ENCODE measurements at places on chromosomes 2 and 18.

- DNase-seq, result no peak
These were observed 27.7 kb downstream of the TMEM182 start for GRCh38 chr2:102789349-102790090.

GRCh38 chr18:35513181-35513936 is 15.6 kb upstream of the INO80C start:
- peak; percentile 86 for DNase-seq

GRCh38 chr18:60812921-60813320 is 440.3 kb upstream of the MC4R start:
- DNase-seq, result no peak

- no peak for DNase-seq
These were observed 137.7 kb downstream of the LTBP1 start for GRCh38 chr2:33084433-33084832.

DNA sequence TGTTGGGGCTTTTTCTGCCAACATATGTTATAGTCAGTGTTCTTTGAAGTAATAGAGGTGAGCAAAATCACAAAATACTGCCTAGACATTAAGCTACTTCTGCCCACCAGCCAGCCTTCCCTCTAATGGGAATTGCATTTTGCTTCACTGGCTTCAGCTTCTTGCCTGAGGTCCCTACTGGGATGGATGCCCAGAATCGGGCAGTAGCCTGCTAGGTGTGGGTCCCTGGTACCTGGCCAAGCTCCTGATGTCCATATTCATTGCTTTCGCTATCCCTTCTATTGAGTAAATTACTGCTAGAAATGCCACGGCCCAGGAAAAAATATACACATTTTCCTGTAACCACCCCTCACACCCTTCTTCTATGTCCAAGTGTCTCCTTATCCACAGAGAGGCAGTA is 27.0 kb downstream of the CRYGD start:
- DNase-seq, result no peak

DNA sequence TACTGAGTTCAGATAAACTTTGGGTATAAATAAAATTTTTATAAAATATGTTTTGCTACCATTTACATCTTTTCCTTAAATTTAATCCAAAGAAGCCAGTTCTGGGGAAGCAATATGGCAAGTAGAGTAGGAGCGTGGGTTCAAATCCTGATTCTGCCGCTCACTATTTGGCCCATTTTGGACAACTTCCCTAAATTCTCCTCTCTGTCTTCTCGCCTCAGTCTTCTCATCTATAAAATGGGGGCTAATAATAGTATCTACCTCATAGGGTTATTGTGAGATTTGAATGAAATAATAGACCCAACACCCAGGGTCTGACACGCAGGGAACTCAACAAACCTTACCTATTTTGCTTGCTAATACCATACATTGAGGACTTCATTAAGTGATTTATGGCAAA is 59.7 kb downstream of the ACTR2 start:
- DNase-seq, result no peak

GRCh38 chr2:119477113-119477505 is 45.5 kb downstream of the TMEM37 start:
- no peak for DNase-seq

DNA sequence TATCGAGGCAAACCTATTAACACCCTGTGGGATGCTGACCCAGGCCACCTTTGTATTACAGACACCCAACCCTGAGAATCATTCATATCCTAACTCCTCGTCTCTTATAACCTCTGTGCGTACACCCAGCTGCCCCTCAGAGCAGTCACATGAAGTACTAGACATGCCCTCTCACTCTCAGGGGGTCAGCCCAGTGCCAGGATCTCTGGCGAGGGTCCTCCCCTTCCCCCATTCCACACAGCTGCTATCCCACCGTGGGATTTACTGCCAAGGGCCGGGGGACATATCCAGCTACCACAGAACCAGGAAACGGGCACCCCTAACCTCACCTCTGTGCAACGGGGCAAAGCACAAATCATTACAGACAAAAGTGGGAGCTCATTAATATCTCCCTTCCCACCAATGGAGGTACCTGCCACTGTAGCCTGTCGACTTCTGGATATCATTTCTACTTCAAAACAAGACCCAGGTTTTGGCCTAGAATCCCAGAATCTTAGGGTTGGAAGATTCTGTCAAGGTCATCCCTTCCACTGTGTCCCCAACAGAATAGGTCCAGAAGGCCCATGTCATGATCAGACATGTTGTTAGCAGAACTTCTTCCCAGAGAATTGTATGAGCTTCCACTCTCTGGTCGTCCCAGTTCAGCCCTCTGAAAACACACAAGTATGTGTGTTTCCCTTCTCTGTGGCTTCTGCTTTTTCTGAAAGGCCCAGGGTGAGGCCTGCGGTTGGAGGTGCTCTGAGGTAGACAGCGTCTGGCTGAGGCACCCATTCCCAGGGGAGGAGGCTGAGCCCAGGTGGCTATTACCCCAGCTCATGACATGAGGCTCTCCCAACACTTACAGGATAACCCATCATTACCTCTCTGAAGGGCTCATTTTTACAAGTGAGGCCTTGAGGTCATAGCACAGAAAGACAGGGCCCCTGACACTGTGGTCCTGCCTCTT is 1.7 kb downstream of the TMBIM1 start:
- no peak for DNase-seq

DNA sequence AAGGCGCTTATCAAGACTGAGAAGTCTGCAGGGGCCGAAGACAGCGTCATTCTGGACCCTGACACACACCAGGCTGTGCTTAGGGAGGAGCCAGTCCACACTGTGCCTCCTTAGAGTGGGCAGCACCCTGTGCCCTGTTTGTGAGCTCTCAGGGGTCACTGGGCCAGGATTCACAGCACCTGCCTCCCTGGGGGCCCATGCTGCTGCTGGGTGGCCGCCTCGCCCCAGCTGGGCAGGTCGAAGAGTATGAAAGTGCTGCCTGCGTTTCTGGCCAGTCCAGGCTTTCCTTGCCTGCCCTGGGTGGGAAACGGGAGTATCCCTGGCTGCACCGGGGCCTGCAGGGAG is 15.4 kb upstream of the GPR55 start:
- DNase-seq, result no peak

DNA sequence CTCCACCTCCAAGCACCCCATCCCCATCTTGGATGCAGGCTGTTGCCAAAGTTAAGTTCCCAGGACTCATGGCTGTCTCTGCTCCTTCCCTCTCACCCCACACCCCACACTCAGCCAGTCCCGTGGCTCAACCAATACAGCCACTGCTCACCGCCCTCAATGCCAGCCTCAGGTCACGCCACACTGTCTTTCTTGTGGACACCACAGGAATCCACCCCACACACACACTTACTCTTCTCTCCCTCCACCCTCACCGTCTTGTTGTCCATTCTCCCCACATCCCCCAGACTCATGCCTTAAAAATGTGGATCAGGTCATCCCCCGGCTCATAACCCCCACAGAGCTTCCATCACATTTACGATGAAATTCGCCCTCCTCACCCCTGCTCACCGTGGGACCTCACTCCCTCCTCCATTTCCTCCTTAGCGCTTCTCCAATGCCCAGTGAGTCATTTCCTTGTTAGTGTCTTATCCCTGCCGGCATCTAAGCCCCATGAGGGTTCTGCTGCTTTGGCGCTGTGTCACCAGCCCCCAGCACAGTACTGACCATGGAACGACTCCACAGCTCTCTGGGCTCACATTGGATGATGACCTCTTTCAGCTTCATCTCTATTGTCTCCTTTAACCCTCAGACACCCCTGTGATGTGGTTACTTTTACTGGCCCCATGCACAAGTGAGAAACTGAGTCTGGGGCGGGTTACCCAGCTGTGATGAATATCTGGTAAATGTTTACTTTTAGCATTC is 13.8 kb downstream of the MLPH start:
- DNase-seq, result no peak

- DNase-seq, result no peak
These were observed 69.8 kb downstream of the NDUFA10 start for GRCh38 chr2:239955087-239955988.

DNA sequence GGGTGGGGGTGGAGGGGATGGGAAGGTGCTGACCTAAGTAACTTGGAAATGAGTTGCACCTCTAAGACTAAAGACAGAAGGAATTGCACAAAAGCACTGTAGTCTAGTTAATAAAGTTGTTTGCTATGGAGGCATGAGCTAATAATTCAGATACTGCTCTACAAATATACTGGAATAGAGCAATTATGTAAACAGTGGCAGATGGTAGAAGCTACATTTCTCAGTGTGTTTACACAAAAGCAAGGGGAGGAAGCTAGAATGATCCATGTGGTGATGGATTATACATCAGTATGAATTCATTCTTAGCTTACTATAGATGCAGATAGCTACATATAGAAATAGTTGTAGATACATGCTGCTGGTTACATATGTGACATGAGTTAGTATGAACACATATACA is 27.6 kb upstream of the UBE2F start:
- no peak for DNase-seq

DNA sequence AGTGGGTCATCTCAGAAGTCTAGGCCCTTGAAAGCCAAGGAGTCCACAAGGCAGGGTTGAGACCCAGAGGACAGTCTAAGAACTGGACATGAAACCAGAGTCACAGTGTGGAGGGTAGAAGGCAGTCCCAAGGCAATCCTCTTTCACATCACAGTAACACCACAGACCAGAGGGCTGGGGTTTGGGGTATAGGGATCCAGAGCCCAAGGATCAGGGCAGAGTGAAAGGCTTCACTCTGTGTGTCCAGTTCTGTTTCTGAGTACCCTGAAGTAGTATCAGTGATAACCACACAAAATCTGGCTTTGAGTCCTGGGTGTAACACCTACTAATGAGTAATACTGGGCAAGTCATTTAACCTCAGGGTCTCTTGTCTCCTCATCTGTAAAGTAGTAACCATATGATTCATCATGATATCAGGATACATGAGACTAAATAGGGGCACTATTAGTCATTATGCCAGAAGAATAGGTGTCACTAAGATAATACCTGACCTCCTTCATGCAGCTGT is 91.0 kb downstream of the ICA1L start:
- DNase-seq, result no peak

DNA sequence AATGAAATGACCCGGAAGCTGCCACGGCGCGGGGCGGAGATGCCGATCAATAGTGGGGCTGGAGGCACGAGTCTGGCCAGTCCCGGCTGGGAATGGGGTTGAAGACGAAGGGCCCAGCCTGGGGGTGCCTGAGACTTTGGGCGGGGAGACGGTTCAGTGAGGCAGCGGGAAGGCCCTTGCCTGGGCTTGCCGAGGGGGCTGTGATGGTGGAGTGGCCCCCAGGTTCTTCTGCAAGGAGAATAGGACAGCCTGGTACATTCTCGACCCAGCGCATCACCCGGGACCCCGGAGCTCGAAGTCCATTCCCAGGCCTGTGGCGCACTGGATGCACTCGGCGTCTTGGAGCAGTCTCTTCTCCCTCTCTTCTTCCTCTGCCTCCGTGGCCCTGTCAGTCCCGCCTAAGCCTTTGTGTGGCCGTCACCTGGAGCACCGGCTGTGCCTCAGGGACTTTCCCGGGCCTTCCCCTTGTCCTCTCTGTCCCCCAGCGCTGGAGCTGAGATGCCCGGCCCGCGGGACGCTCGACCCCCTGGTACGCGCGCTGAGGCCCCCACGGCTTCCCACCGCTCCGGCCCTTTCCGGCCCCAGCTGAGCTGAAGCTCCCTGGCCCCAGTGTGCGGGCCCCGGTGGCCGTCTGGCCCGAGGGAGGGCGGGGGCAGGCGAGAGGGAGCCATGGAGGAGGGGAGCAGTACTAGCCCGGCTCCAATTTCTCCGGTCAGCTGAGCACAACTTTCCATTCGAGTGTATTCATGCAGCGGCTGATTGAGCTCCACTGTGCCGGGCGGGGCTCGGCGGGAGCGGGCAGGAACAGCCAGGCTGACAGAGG is 8.0 kb downstream of the SIX3 start:
- no peak for DNase-seq

DNA sequence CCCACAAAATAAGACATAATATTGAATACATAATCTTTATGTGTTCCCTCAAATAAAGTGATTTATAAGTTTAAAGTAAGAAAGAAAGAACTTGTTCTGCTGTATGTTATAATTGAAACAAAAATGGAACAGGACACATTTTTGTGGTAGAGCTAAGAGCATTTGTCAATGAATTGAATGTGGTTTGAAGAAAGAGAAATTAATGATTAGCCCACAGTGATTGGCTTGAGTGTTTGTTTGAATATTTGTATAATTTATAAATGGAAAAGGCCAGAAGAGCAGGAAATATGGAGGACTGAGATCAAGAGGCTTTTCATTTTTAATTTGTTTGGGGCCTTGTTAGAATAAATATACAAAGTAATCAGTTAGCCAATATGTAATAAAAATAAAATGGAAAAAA is 395.1 kb upstream of the CDH19 start:
- DNase-seq, result no peak

DNA sequence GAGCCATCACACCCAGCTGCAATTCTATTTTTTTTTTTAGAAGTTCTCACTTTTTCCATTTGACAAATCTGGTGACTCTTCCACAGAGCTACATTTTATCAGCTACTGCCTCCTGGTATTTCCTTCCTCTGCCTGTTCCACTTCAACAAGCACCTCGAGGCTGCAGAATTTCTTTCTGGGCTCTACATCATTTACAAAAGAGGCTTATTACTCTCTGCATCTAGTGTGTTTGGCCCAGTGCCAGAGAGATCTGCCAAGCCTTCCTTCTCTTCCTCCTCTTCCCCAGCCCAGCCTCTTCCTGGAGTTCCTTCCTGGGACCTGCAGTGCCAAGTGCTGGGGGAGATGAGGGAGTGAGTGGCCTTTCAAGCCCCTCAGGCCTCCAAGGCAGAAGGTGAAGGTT is 119.6 kb upstream of the ITGA6 start:
- DNase-seq, result peak; percentile 63

Measured in right cardiac atrium (tissue), 5 donors.